Stimulated activated CD8-positive, alpha-beta memory T cell treated with anti-CD3 and anti-CD28 coated beads, Interleukin-4, amount 100 ng/mL, for 4 hours (primary cell): ENCODE measurements at places on chromosomes 4 and X.

DNA sequence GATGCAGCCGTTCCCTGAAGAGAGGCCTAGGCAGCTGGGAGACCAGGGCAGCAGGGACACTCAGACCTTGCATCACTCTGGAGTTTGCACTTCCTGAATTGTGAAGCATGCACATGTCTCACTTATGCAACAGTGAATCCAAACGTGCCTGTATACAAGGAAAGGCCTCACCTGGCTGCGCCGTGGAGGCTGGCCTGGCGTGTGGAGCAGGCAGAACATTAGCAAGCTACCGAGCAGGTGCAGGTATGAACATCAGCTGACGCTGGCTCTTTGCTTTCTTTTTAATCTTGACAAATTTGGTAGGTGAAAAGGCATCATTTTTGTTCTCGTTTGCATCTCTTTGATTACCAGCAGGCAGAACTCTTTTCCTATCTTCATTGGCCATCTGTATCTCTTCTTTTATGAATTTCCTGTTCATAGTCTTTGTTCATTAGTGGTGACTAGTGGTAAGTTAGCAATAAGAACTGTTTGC is 37.1 kb upstream of the IRAK1 start:
- DNase-seq: no peak

GRCh38 chr4:20832826-20833225 is 132.6 kb downstream of the PACRGL start:
- no peak for DNase-seq

DNA sequence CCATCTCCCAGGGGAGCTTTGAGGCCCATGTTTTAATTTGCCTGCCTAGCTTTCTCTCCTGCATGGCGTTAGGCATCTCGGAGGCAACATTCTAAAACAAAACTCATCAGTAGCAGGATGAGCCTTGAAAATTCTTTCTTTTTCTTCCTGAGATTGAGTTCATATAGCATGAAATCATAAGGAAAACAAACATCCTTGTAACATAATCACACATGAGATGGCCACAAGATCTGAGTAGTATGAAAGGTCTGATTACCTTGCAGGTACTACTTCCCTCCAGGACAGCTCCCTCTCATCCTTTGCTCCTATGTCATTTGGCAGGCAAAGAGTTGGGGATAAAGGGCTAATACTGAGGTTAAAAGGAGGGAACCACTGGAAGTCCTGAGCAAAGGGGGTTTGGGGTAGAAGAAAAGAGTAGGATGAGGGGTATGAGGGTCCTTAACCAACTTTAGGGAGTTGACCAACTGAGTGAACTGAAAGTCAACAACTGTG is 37.5 kb upstream of the CXCL8 start:
- no peak for DNase-seq

GRCh38 chrX:50103866-50104566 is 96.8 kb downstream of the AKAP4 start:
- DNase-seq: no peak

DNA sequence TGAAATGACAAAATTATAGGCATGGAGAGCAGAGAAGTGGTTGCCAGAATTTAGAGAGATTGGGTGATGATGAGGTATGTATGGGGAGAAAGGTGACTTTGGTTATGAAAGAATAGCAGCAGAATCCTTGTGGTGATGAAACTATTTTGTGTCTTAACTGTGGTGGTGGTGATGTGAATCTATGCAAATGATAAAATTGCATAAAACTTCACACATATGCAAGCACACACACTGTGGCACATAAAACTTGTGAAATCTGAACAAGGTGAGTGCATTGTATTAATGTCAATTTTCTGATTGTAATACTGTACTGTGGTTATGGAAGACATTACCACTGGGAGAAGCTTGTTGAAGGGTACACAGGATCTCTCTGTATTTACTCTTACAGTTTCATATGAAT is 91.0 kb downstream of the IL15 start:
- no peak for DNase-seq

- no peak for DNase-seq
Measured at GRCh38 chr4:60655356-60655755, 544.8 kb upstream of the ADGRL3 start.

GRCh38 chr4:36508394-36508793 is 227.0 kb downstream of the DTHD1 start:
- DNase-seq: no peak

DNA sequence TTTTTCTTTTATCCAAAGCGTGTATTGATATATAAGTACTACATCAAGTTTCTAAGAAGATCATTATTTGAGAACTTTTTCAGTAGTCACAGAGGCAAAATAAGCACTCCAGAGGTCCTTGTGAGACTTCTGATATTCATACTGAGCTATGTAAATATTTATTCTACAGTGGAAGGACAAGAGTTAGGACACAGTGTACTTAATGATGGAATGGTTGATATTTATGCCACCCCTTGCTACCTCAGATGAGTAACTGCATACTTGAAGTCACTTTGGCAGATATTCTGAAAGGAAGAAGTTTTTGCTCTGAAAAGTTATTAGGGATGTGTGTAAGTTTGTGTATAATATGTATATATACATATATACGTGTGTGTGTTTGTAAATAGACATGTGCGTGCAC is 30.3 kb downstream of the MAGEA1 start:
- DNase-seq: no peak

GRCh38 chr4:66429276-66429675 is 759.0 kb upstream of the EPHA5 start:
- DNase-seq: no peak

DNA sequence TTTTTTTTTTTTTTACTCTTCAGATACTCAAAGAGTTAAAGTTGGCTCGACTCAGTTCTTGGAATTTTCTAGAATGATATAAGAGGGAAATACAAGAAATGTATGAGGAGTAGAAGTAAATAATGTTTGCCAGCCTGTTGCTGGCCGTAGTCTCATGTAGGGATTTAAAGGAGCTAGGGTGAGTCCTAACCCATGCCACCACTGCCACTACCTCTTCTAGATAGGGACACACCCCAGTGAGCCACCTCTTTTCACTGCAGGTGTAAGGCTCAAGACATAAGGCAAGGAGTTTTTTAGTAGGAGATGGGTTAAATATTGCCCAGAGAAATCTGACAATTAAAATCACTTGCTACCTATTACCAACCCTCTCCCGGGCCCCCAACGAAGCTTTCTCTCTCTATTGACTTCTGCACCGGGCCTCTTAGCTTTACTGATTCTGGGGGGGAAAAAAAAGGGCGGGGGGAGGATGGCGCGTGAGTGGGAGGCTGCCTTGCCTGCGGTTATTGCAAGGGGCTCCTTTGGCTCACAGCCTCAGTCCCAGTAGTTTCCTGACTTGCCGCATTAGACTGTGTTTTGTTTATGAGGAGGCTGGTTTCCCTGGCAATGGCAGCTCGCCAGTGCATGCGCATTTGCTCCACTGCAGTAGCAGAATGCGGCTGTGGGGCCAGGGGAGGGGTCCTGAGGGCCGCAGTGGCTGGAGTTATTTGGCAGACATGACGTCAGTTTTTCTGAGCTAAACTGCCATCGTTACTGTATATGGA is 3.0 kb downstream of the LINC00632 start:
- no peak for DNase-seq

DNA sequence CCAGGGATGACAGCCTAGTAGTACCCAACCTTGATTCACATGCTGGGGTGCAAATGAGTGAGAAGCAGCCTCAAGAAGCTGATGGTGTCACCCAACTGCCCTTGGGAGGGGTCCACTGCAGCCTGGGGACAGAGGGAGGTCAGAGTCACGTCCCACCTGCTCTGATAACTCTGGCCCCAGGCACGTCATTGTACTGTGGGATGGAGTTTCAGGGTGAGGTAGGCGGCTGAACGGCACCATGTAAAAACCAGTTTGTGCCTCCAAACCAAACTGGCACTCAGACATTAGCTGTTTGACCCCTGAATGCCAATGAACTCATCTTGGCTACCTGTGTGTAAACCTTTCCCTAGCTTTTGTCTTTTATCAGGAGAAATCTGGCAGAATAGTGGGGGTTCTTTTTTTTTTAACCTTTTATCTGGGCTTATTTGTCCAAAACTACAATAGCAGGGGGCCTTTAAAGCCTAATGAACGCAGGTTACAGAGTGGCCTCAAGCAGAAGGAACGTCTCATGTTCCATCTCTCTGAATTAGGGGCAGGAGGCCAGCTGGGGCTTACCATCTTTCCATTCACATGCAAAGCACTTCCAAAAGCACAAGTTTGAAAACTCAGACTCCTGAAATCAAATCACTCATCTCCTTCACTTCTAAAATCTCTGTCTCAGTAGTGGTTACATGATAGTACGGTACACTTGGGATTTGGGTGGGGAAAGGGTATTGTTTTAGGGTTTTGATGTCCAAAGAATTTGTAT is 89.4 kb downstream of the IRF2 start:
- no peak for DNase-seq

- DNase-seq: no peak
Measured at GRCh38 chr4:101356928-101357327, 9.6 kb upstream of the PPP3CA start.

GRCh38 chrX:23365541-23365940 is 30.9 kb downstream of the PTCHD1 start:
- DNase-seq: no peak

DNA sequence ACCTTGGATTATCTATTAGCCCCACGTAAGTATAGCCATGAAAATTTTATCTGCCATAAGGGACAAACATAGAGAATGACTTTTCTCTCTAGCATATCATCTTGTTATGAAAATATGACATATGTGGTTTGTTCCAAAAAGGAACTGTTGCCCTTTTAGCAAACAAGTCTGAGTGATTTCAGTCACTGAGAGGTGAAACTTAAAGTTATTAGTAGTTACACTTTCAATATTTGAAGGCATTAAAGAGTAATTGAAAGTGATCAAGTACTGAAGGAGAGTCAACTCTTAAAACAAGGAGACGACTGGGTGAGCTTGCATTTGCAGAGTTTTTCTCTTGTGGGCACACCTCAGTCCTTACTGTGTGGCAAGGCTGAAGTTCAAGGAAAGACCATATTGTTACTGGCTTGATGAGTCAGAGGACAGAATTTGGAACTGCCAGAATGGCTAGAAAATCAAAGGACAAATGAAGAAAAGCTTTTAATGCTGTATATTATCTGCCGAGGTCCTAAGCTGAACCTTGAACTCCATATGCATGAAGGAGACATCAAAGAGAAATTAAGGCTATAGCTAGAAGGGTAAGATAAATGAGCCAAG is 205.1 kb upstream of the EMCN start:
- no peak for DNase-seq

- no peak for DNase-seq
Measured at GRCh38 chr4:128846063-128846462, 36.6 kb downstream of the JADE1 start.

DNA sequence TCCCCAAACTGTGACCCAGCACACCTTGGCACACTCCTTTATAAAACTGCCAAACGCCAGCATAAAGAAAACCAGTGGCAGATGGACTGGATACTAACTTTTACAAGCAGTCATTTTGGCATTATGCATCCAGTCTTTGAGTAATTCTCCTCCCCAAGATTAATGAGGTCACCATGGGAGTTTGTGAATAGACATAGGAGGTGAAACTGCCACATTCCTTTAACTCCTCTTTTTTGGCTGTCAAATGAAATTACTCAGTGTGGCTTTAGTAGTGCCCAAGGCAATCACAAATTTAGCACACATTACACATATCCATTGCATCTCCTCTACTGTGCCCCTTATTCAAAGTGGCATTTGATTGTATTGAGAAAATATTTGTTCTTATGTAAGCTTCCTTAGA is 315.3 kb upstream of the FGF13 start:
- DNase-seq: no peak

- no peak for DNase-seq
Measured at GRCh38 chrX:122739770-122740169, 444.3 kb upstream of the GRIA3 start.

- no peak for DNase-seq
Measured at GRCh38 chr4:48665555-48666186, 114.4 kb downstream of the FRYL start.

GRCh38 chr4:183905593-183906488 is 734 bp downstream of the STOX2 start:
- DNase-seq: no peak

DNA sequence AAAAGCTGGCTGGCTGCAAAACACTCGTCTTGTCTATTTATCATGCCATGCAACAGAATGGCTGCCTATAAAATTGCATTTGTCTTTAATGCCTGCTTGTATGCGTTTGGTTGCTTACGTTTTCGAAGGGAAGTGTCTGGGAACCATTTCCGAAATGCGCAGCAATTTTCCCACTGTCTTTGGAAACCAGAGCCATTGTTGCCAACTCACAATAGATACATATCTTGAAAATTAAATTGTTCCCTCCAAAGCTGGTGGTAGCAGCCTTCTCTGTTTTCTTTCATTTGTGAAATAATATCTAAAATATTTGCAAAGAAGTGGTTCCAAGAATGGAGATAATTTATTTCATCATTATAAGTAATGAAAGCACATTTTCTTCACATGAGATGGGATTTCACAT is 53.4 kb downstream of the MAMLD1 start:
- no peak for DNase-seq

- no peak for DNase-seq
Measured at GRCh38 chr4:85979276-85979675, 380.6 kb downstream of the MAPK10 start.

- DNase-seq: no peak
Measured at GRCh38 chrX:141936080-141936479, 32.4 kb downstream of the MAGEC1 start.

GRCh38 chr4:83109480-83110222 is 4.9 kb downstream of the PLAC8 start:
- no peak for DNase-seq

DNA sequence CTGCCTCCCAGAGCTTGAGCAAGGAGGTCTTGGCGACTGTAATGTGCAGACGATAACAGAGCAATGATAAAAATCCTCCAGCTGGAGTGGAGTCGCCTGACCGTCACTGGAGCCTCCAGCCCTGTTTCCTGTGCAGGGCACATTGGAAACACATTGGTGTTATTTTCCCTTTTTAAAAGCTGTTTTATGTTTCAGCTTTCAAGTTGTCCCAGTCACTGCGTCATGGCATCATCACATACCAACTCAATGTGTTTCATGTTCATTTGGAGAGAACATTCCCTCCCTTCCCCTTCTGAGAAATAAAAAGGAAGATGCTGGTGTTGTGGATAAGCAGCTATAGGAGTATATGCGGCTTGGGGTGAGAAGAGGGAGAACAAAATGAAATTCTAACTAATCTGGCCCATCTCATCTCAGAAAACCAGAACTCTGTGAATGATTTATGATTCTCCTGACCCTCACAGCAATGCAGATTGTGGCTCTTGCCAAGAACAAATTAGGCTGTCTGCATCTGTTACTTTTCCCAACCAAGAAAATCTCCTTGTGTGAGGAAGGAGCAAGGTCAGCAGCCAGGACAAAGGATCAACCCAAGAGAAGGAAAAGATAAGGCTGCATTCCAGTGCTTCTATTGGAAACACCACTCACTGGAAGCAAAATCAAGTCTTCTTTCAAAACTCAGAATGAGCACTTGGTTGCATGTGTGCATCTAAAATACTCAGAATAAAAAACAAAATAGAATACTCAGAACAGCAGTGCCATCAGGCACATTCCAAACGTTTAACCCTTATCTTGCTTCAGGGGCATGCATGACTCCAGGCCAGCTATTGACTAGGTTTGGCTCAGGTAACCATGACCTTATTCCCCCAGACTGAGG is 134.4 kb downstream of the RASL11B start:
- DNase-seq: no peak
